ENCODE measurements at places on chromosomes 7 and 10. TPM values are rescaled to one million over a fixed set of nuclear protein-coding genes. Genes with fewer than 3 reads are reported as not detected.

The ANKRD61 gene
- total RNA-seq, result not detected

The C10orf90 gene
- total RNA-seq, result 0.22 TPM

The TEX47 gene
- not detected for total RNA-seq

The DKK1 gene
- not detected for total RNA-seq

The MKI67 gene
- total RNA-seq, result 3.1 TPM

The NEURL1 gene
- 0.17 TPM for total RNA-seq

GRCh38 chr7:39978230-39978934, 28.3 kb downstream of the CDK13 start:
- no peak for DNase-seq

The GDF2 gene
- 0.26 TPM for total RNA-seq

The AOC1 gene
- total RNA-seq, result not detected

DNA sequence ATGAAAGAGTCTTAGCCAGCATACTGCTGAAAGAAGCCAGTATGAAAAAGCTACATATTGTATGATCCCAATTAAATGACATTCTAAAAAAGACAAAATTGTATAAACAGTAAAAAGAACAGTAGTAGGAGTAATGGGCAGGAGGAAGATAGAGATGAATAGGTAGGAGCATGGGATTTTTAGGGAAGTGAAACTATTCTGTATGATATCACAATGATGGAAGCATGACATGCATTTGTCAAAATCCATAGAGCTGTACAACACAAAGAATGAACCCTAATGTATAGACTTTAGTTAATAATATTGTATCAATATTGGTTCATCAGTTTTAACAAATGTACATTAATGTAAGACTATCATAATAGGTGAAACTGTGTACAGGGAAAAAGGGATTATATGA, 147.9 kb downstream of the IMMP2L start:
- DNase-seq, result no peak

GRCh38 chr10:62778125-62778524, 26.4 kb upstream of the ADO start:
- no peak for DNase-seq

The AEBP1 gene
- total RNA-seq, result 81.0 TPM
